ENCODE measurements at places on chromosomes 2 and 18.

GRCh38 chr2:170341684-170342623 lies 164.0 kb downstream of the MYO3B start:
- ATAC-seq, result no peak

DNA sequence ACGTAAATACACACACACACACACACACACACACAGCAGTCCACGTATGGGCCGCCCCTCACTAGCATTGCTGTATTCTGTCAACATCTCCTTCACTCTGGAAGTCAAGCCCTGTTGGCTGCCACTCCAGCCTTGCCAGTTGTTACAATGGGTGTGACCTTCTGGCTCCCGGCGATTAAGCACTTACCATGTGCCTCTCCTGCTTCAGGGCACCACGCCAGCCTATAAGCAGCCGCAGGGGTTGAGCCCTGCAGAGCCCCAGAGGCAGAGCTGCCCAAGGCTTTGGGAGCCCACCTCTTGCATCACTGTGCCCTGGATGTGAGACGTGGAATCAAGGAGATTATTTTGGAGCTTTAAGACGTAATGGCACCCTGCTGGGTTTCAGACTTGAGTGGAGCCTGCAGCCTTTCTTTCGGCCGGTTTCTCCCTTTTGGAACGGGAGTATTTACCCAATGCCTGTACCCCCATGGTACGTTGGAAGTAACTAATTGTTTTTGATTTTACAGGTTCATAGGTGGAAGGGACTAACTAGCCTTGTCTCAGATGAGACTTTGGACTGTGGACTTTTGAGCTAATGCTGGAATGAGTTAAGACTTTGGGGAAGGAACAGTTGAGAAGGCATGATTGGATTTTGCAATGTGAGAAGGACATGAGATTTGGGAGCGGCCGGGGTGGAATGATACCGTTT lies 54.5 kb upstream of the ROCK2 start:
- no peak for ATAC-seq

DNA sequence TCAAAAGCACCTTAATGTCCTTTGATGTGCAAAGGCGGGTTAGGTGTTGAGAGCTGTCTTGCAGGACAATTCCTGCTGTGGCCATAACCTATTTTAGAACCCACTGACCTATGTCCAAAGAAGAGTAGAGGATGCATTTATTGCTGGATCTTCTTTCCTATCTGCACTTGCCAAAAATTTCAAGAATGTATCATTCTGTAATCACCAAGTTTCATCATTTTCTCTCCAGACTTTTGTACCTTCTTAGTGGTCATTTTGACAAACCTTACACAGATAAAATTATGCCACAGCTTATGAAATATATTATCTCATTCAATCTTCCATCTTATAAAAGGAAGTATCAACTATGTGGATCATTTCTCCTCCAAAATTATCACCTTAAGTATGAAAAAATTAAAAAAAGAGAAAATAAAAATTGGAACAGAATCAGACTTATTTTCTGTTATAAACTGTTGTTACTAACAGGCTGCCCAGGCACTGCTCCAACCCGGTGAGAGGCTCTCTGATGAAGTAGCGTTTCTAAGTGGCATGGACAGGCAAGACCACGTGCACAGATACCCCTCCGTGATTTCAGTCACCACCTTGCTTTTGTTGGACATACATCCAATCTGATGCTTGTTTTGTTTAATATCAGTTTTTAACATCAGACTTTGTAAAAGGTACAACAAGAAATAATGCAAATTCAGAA lies 559.9 kb upstream of the ID2 start:
- ATAC-seq, result no peak

- no peak for ATAC-seq
Measured at GRCh38 chr2:31693882-31694281, 113.1 kb upstream of the SRD5A2 start.

DNA sequence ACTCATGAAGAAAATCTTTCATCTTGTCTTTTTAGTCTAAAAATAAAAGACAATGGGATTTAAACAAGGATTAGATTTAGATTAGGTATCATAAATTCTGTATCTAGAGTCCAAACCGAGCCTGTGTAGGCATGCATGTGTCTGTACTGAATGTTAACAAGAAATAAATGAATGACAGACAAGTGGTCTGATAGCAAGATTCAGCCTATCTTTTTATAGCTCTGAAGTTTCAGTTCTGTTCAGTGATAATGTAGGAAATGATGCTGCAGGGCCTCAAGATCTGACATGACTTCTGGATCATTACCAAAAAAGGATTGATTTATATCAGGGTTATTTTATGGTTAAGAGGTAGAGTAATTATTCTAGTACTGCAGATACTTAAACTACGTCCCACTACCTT lies 137.0 kb upstream of the ATP5MC3 start:
- no peak for ATAC-seq

DNA sequence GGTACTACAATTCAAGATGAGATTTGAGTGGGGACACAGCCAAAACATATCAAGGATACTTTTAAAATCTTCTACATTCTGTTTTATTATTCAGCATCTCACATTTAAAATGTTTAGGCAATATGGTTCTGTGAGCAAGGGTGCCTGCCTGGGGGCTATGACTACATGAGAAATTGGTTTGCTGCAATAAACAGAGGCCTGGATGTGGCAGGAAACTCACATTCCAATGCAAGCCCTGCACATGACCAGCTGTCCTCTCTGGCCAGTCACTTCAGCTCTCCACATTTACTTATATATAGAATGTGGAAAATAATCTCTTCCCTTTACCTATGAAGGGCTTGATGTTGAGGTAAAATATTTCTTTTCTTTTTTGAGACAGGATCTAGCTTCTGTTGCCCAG lies 193.4 kb downstream of the LRRTM1 start:
- no peak for ATAC-seq

DNA sequence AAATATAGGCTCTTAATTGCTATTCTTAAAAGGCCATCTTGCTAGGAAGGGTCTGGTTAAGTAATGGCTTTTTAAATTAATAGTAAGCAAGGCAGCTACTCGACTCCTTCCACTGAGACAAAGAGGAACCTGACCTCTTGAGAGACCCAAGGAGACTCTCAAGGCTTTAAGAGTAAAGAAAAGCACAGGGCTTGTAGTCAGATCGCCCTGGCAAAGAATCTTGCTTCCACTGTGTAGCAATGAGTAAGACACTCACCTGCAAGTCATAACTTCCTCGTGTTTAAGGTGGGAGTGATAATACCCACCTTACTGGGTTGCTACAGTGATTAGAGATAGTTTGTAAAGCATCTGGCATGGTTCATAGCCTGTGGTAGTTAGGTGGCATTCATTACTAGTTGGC lies 274.5 kb downstream of the TSN start:
- ATAC-seq, result no peak

GRCh38 chr18:47075098-47075883 lies 39.9 kb upstream of the ELOA2 start:
- no peak for ATAC-seq

- ATAC-seq, result no peak
Measured at GRCh38 chr2:219593154-219593553, 4.5 kb upstream of the STK11IP start.

GRCh38 chr2:137156221-137156844 lies 391.0 kb downstream of the THSD7B start:
- no peak for ATAC-seq
